ENCODE measurements at places on chromosomes 7 and 10.

DNA sequence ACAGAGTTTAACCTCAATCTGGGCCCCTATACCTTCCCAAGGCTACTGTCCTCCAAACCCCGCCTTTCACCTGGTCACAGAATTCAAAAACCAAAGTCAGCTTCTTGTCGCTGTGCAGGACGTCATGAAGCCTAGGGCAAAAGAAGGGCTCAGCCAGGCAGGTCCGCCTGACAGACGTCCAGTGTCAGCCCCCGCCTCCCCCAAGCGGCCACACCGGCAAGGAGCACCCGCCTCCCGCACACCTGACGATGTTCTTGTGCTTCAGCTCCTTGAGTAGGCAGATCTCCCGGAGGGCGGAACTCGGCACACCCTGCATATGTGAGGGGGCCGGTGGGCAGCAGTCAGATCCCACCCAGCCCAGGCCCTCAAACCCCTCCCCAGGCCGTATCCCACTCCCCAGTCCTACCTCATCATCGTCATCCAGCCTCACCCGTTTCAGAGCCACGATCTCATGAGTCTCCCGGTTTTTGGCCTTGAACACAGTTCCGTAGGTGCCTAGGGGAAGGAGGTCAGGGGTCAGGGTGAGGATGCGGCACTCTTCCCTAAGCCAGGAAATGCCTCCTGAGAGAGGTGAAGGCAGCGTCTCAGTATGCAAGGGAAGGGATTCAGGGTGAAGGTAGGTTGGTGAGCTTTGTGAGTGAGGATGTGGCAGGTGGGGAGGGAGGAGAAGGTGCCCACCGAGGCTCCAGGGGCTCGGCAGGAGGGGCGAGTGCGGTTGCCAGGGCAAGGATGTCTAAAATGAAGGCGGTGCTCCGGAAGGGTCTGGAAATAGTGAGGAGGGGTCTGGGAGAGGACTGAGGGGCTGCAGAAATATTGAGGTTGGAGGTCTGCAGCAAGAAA lies 811 bp downstream of the CDK5 start:
- DNase-seq, result no peak

DNA sequence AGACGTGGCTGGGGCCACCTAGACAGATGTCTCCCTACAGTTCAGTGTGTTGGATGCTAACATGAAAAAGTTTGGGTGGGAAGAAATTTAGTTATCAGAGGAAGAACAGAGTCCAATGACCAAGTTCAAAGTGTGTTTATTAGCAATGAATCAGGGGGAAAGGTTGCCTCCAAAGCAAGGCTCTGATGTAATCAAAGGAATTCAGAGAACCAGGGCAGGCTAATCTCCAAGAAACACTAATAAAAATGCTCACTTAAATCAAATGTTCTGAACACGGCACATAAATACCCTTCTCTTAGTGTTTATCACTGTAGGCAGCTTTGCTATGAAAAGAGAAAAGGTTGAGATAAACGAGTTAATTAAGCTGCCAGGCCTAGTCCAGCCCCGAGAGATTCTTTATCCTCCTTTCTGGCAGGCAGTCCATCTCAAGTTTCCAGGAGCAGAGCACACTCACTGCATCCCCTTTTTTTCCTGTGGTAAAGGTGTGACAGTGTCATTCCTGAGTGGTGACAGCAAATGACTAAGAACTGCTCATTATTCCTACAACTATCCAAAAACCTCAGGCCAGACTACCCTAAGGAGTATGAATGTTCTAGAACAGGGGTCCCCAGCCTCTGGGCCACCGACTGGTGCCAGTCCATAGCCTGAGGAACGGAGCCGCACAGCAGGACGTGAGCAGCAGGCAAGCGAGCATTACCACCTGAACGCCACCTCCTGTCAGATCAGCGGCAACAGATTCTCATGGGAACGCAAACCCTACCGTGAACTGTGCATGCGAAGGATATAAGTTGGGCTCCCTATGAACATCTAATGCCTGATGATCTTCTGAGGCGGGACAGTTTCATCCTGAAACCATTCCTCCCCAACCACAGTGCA lies 66.9 kb upstream of the FHIP2A start:
- DNase-seq, result no peak

GRCh38 chr10:32023264-32023663 lies 33.0 kb downstream of the KIF5B start:
- no peak for DNase-seq

DNA sequence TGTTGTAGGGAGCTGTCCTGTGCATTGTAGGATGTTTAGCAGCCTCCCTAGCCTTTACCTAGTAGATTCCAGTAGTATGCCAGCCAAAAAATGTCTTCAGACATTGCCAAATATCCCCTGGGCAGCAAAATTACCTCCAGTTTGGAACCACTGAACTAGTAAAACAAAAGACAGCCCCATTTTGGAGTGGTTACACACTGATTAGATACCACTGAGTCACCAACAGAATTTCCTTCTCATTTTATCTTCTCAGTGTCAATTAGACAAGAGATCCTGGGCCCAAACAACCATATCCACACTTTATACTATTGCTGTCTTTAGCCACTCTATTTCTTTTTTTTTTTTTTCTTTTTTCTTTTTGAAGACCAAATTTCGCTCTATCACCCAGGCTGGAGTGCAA lies 3.5 kb upstream of the CCDC6 start:
- DNase-seq, result no peak

GRCh38 chr10:29479081-29479925 lies 155.5 kb downstream of the SVIL start:
- DNase-seq, result no peak

- no peak for DNase-seq
These were observed 474.6 kb upstream of the FZD8 start for GRCh38 chr10:36116731-36117130.

Measured in A673 (cell line).